CD4-positive, alpha-beta T cell treated with Interleukin-6 for 4 hours (primary cell): ENCODE measurements at places on chromosomes 7 and 10.

GRCh38 chr10:31873724-31874123, 54.9 kb downstream of the ARHGAP12 start:
- no peak for DNase-seq

GRCh38 chr7:96143495-96144259, 178.2 kb downstream of the SLC25A13 start:
- DNase-seq = no peak

GRCh38 chr7:72098807-72099580, 313.1 kb downstream of the CALN1 start:
- DNase-seq = no peak

DNA sequence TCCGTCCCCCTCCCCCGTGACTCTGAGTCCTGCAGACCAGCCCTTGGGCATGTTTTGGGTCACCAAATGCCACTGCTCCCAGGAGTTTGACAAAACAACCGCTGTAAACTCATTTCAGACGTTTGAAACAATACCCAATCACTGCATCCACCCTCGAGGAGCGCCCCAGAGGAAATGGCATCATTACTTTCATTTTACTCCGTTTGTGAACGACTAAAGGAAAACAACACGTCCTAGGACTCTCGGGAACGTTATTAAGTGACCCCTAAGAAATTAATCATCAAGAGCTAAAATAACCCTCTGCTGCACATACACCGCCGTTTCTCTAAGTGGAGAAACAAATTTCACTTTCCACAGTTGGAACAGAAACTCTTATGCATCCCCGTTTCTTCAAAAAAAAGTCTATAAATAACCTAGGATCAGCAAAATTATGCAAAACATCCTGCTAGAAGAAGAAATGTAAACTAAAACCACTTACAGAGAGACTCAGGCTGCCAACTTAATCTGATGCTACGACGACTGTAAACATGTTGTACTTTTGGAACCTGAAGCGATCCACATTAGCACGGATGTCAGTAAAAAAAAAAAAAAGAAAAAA, 109.9 kb upstream of the EFCAB10 start:
- peak; percentile 62 for DNase-seq

DNA sequence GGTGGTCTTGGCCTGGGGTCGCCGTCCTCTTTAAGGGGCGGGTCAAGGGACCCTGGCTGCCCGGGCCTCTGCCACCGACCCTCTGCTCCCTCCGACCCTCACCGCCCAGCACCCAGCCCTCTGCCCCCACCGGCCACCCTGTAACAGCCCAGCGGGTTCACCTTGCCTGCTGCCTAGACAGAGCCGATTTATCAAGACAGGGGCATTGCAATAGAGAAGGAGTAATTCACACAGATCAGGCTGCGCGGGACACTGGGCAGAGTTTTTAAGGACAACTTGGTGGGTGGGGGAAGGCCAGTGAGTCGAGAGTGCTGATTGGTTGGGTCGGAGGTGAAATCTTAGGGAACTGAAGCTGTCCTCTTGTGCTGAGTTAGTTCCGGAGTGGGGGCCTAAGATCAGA, 779 bp upstream of the ADCK2 start:
- no peak for DNase-seq

GRCh38 chr10:12432402-12433189, 83.2 kb downstream of the CAMK1D start:
- no peak for DNase-seq

DNA sequence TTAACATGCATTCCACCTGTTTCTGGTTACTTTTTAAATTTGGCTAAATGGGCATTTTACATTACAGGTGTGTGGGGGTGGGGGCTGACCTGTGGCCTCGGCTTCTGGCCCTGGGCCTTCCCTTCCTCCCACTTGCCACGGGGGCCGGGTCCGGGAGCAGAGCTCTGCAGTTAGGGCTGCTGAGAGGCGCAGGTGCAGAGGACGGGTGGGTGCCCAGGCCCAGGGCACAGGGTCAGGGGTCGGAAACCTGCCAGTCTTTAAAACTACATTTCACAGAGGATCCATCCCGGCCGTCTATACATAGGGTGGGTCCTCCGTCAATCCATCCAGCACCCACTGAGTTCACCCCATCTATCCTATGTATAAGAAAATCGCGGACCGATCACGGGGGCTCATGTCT, 106.5 kb upstream of the INSIG1 start:
- no peak for DNase-seq

DNA sequence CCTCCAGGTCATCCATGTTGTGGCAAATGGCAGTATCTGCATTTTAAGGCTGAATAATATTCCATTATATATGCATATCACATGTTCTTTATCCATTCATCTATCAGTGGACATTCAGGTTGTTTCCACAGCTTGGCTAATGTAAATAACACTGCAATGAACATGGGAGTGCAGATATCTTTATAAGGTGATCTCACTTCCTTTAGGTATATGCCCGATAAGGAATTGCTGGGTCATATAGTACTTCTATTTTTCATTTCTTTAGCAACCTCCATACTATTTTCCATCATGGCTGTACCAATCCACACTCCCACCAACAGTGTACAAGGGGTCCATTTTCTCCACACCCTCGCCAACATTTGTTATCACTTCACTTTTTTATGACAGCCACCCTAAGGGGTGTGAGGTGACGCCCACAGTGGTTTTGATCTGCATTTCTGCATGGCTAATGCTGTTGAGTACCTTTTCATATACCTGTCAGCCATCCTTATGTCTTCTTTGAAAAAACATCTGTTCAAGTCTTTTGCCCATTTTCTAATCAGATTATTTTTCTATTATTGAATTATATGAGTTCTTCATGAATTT, 18.9 kb downstream of the ABI1 start:
- no peak for DNase-seq

GRCh38 chr7:120021085-120021484, 251.9 kb upstream of the KCND2 start:
- no peak for DNase-seq

- DNase-seq = no peak
Measured at GRCh38 chr7:22185559-22185958, 171.4 kb downstream of the RAPGEF5 start.

DNA sequence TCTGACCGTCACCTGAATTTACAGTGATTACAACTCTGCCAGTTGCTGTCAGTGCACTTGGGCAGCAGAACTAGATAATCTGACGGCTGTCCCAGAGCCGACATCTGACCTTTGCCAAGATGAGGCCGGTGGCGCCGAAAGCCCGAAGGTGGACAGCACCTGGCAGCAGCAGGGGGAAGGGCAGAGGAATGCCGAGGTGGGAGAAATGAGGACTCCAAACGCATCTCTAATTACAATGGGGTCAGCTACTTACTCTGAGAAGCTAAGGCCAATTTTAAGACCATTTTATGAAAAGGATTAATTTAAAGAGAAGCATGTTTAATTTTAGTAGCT, 33.8 kb downstream of the TRIM8 start:
- no peak for DNase-seq

GRCh38 chr7:129238546-129238945, 13.7 kb downstream of the AHCYL2 start:
- no peak for DNase-seq

- DNase-seq = no peak
Measured at GRCh38 chr7:7959979-7960670, 8.5 kb upstream of the GLCCI1 start.

DNA sequence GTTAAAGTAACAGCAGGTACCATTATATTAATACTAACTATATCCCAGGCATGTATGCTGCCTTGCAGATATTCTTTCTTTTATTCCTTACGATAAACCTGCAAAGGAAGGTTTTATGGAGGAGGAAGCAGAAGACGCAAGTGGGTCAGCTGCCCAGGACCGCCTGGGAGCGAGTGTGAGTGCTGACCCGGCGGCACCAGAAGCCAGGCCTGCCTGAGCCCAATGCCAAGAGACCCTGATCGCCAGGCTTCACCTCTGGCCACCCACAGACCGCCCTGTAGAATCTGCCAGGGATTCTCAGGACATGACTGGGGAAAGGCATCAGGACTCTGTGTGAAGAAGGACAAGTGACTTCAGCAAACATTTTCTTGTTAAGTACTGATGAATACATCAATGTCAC, 26.3 kb downstream of the PITRM1 start:
- DNase-seq = no peak

DNA sequence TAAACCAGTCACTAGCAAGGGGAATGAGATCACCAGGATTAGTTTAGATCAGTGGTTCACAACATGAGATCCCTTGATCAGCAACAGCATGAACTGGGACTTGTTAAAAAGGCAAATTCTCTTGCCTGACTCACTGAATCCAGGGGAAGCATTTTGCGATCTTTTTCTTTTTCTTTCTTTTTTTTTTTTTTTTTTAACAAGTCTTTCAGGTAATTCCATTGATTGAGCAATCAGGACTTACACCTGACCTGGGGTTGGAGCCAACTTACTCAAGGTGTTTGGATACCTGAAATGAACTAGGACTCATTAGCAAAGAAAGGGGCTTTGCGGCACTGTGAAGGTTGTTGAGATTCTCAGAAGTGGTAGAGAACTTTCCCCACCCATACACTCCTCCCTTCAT, 47.1 kb upstream of the PRR15 start:
- no peak for DNase-seq

GRCh38 chr7:150950496-150951180, 27.5 kb downstream of the KCNH2 start:
- DNase-seq = no peak

GRCh38 chr7:157772486-157773130, 435.8 kb downstream of the DNAJB6 start:
- DNase-seq = no peak

DNA sequence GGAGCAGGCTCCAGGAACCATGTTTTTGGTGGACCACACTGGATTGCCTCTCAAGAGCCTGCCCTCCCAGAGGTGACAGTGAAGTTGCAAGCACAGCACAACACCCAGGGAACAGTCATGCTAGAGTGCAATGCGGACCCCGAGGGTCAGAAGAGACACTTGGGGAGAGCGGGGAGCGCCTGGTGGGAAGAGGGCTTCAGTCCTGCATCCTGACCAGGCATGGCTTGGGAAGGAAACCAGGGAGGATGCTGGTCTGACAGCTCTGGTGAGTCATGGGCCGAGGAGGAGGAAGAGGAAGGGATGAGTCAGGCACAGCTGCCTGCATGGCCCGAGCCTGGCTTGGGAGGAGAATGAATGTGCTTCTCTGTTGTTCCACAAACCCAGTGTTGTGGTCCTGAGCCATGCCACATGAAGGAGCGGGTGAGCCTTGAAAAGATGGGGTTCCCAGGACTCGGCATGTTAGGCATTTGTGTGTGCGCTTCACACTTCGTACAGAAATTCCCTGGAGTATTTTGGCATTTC, 29.5 kb upstream of the ANKRD2 start:
- peak; percentile 52 for DNase-seq

DNA sequence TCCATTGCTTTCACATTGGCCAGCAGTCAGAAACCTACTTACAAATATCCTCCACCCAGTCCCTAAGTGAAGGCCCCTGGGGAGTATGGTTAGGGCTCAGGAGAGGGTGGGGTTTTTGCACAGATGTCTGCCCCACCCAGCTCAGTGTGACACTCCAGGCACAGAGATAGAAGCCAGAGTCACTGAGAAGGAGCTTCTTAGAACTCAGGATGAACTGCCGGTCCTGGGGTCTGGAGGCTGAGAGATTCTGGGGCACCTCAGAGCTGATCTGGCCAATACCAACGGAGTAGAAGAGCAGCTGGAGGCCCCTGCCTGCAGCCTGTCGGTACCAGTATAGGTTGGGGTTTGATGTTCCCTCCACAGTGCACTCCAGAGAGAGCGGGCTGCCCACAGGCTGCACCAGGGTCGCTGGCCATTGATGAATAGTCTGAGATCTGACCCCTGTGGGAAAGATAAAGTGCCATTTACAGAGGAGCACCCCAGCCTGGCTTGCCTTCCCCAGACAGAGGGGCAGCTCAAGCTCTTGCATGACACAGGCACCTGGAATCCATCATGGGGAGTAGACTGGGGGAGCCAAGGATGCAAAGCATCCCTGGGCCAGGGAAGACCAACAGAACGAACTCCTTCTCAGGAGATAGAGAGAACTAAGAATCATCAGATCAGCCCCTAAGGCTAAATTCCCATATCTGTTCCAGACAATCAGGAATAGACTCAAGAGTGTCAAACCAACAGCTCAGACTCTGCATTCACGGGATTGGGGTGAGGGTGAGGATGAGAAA, 41.9 kb downstream of the PRSS2 start:
- DNase-seq = peak; percentile 50

- DNase-seq = no peak
Measured at GRCh38 chr10:74612195-74612594, 214.2 kb upstream of the KAT6B start.

- no peak for DNase-seq
Measured at GRCh38 chr7:112395411-112395810, 54.8 kb upstream of the IFRD1 start.

GRCh38 chr7:16320099-16320660, 101.2 kb downstream of the CRPPA start:
- DNase-seq = no peak

GRCh38 chr10:21721000-21721665, 187.1 kb downstream of the MLLT10 start:
- DNase-seq = no peak

GRCh38 chr7:6393667-6394056, 54.1 kb downstream of the DAGLB start:
- DNase-seq = no peak

DNA sequence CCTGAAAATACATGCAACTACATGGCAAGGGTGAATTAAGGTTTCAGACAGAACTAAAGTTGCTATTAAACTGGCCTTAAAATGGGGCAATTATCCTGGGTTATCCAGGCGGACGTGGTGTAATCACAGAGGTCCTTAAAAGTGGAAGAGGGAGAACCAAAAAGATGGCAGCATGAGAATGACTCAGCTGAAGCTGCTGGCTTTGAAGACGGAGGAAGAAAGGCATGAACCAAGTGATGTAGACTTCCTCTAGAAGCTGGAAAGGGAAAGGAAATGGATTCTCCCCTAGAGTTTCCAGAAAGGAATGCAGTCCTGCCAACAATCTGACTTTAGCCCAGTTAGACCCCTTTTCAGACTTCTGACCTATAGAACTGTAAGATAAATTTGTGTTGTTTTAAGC, 27.0 kb upstream of the UBN2 start:
- no peak for DNase-seq

DNA sequence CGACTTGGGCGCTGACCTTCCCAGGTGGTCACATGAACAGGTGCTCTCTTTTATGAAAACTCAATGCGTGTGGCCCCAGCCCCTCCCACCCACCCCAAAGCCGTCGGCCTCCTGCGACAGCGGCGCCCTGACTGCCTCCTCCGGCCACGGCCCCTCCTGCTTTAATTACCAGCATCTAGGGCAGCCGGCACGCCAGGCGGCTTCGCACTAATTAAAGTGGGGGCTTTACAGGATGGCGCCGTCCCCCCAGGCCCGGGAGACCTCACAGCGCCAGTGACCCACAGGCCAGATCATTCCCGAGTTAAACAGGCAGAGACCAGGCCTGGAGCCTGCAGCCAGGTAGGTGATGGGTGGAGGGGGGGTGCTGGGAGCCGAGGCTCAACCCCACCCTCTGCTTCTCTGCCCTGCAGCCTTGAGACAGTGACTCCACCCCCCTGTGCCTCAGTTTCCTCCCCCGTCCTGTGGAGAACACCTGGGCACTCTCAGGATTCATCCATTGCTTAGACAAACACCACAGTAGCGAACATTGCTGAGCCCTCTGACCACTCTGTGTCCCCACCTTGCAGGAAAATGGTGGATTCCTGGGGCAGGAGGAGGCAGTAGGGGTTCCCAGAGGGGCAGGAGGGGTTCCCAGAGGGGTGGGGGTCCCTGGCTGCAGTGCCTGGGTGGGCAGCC, 100.8 kb downstream of the MICALL2 start:
- no peak for DNase-seq

GRCh38 chr7:35366167-35367155, 112.6 kb upstream of the TBX20 start:
- no peak for DNase-seq
